ENCODE measurements at places on chromosomes 11 and 22.

DNA sequence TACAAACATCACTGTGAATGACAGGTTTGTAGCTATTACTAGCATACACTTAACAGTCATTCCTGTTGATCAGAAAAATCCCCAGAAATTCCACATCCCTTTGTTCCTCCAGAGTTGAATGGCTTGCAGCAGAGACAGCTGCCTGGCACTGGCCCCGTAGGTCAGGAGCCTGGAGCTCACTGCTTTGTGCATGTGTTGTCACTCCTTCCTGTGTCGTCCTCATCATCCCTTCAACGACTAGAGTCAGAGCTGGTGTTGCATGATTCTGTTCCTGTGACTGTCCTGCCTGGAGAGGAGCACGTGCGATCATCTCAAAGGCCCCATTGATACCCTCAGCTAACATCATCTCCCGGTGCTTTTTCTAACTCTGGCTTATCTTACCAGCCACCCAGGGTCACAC, 58.3 kb downstream of the LDLRAD3 start:
- DNase-seq: no peak

DNA sequence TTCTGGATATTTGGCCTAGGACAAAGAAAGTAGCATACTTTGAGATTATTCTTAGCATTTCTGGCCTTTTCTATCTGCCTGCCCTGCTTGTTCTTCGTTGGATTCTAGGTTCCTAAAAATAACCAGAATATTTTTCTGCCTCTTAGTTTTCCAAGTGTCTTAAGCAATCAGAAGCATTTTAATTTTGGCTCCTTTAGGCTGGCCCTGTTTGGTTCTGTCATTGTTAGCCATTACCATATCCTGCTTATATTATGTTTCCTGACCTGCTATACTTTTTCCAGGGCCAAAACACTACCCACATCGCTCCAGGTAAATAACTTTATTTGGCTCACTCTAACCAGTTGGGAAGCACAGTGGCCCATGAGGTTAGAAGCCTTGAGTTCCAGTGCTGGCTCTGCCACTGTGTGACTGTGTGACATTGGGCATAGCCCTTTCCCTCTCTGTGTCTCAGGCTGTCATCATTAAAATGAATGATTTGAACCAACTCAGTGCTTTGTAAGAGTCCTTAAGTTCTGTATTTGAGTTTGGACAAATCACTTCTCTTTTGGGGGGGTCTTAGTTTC, 91.1 kb downstream of the STIM1 start:
- DNase-seq: no peak

DNA sequence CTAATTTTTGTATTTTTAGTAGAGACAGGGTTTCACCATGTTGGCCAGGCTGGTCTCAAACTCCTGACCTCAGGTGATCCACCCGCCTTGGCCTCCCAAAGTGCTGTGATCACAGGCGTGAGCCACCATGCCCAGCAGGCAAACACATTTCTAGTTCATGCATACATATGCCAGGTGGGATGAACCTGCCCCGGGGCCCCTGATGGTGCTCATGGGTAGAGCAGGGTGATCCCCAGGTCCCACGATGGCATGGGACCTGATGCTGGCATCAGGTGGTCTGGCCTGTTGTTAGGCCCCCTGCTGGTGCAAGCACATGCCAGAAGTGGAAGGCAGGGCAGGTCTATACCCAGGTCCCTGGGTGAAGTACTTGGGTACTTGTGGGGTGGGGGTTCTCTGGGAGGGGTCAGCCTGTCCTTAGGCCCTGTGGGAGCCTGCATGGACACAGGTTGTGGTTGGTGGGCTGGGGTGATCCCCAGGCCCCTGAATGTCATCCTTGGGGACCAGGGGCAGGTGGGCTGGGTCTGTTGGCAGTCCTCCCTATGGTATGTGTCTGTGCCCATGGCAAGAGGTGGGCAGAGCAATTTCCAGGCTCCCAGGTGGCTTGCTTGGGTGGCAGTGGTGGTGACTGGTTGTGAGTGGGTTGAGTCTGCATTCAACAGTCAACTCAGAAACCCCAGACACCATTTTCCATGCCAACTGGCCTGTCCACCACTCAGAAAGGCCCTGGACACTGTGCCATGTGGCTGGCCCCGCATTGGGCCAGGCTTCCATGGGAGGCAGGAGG, 9.6 kb upstream of the RGL4 start:
- no peak for DNase-seq

- no peak for DNase-seq
Observed at GRCh38 chr22:47130883-47131631, 368.6 kb downstream of the TBC1D22A start.

DNA sequence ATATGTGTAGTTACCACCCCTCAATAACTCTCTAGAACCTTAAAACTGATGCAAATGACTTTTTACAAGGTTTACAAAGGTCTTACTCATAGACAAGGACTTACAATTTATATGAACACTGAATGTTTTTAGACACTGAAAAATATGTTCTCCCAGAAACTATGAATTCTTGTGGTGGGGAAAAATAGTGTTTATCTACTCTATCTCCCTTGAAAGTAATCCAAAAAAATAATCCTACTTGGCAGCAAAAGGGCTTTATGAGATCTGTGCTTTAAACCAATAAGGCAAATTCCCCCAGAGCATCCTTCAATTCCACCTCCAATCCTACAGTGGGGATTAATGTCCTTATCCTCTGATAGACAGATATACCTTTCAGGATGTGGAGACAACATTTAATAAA, 1984.1 kb upstream of the RAG2 start:
- DNase-seq: no peak

- no peak for DNase-seq
Observed at GRCh38 chr11:31326470-31327148, 42.9 kb downstream of the DCDC1 start.

DNA sequence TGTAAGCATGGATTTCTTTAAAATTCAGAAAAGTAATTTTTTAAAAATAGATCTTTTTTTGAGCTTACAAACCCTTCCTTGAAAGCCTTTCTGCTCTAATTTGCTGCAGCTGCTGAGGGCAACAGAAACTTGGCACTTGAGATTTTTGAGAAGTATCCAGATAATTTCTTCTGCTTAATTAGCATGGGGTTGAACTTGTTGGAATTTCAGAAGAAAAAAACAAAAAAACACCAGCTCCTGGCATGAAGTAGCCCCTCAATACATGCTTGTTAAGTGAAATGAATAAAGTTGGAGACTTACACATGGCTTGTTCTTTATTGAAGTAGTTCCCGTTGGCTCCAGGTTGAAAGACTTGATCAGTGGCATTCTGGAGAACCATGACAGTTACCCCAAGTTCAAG, 331.4 kb upstream of the RAG2 start:
- DNase-seq: no peak

DNA sequence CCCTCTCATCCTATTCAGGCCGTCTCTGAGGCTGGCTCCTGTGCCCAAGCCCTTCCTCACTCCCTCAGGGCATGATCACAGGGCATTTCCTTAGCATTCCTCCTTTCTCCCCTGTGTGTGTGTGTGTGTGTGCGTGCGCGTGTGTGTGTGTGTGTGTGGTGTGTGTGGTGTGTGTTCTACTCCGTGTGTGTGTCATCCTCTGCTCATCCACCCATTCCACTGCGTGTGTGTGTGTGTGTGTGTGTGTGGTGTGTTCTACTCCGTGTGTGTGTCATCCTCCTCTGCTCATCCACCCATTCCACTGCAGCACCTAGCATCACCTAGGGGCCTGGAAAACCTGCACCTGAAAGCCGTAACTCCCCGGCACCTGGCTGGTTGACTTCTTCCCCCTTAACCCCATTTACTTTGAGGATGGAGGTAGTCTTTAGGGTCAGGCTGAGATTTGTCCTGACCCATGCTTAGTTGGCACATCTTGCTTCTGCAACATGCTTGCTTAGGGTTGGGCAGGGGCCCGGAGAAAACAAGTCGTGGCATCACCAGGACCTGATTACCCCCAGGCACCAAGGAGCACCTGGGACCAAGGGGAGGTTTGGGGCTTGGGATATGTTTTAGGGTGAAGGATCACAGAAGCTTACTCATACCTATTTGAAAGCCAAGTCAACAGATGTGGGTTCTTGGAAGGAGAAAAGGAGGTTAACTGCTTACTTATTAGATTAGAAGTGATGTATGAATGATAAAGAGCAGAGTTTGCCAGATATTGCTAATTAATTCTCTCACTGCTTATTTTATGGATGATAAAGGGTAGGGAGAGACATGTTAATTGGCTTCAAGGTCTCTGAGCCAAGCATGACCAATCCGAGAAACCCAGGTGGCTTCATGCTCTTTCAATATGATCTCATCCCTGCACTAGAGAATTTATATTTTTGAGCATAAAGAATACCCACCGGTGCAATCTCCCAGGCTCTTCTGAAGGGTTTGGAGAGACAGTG, 18.9 kb downstream of the TIMP3 start:
- DNase-seq: no peak

- no peak for DNase-seq
Observed at GRCh38 chr11:114015117-114015516, 40.2 kb downstream of the HTR3A start.

- no peak for DNase-seq
Observed at GRCh38 chr11:113538451-113539412, 63.5 kb upstream of the DRD2 start.

- no peak for DNase-seq
Observed at GRCh38 chr11:121670805-121671282, 218.1 kb upstream of the SORL1-AS1 start.

DNA sequence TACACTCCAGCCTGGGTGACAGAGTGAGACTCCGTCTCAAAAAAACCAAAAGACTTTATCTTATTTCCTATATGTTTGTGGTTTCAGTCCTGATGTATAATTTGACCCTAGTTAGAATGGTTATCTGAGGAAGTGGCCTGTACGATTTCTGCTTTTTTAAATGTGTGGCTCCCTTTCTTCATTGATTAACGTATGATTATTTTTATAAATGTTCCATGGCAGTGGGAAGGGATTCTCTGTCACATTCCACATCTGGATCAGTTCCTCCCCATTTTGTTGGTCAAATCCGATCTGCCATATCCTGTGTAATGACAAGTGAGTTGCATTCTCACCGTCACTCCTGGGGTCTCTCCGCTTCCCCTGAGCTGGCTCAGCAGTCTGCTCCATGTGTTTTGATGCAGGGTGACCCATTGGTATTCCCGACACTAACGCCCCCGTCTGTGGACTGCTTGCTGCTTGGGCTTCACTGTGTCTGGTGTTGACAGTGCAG, 20.3 kb downstream of the NEAT1 start:
- no peak for DNase-seq

GRCh38 chr11:12674936-12675696, 895 bp downstream of the TEAD1 start:
- no peak for DNase-seq

- no peak for DNase-seq
Observed at GRCh38 chr11:61076506-61077304, 25.6 kb upstream of the CD5 start.

GRCh38 chr11:65867284-65868071, 5.1 kb downstream of the EFEMP2 start:
- DNase-seq: no peak

- DNase-seq: no peak
Observed at GRCh38 chr22:50032941-50033601, 20.5 kb upstream of the IL17REL start.

- no peak for DNase-seq
Observed at GRCh38 chr11:3014057-3014938, 22.2 kb upstream of the NAP1L4 start.

GRCh38 chr11:108958368-108959104, 293.7 kb downstream of the DDX10 start:
- no peak for DNase-seq

DNA sequence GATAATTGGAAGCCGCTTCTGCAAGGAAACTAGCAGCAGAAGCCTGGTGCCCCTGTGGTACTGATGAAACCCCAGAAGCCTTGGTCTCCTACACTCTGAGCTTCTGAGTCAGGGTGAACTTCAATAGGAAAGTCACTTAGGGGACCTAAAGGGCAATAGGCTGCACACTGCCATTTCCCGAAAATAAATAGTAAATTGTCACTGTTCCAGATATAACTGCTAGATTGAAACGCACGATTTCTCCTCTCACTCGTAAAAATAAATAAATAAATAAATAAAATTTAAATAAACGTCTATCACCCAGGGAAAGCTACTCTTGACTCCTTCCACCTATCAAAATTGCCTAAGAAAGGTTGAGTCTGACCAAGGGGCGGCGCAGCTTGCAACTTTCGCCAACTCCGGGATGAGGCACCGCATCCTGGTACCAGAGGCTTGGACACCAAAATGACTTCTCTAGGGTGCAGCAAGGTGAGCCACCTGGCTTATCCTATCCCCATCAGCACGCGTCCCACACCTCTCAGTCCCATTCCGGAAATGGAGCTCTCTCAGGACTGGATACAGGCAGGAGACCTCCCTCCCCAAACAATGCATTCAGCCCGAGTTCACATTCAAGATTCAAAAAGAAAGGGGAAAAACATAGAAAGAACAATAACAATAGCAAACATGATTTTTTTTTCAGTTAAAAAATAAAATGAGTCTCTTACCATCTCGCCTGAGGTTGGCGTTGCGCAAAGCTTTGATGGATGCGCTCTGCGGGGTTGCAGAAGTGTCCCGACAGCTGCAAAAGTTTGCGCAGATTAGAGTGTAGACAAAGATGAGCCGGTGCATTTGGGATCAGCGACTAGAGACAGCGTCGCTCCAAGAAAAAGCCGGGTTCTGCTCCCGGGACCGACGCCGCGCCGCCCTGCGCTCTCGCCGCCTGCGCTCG, 583 bp downstream of the PDGFD start:
- DNase-seq: no peak

- no peak for DNase-seq
Observed at GRCh38 chr11:117796872-117797529, at the start of gene DSCAML1. TSS of gene DSCAML1 (minus strand) at chr11:117797216. CDS start at chr11:117797079, 137 bp downstream.

DNA sequence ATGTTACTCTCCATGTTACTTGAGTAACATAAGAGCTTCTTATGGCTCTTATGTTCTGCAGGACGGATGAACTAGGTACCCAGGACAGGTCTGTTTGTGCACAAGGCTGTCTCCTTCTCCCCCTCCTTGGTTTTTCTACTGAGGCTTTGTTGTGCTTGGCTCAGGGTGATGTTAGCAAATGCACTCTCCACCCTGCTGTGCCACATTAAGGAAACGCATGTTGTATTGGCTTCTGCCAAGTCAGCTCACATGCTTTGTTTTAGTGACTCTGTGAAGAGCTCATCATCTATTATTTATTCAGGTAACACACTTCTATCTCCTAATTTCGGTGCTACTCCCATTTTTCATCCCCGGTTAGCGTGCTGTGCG, 108.3 kb downstream of the PTPRJ start:
- no peak for DNase-seq

DNA sequence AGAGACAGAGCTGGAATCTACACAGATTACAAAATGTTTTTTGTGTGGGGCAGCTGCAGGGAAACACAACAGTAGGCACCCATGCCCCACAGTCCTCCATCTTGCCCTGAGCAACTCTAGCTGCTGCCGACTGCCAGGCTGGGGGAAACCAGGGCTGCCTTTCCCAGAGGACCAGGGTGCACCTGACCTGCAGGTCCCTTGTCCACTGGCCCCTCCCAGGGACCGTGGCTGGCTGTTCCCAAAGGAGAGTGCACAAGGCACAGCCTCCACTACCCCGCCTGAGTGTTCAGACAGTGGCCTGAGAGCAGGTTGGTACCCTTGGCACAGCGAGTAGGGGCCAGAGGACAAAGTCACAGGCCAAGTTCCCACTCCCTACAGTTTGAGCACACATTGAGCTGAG, 181.8 kb downstream of the BARX2 start:
- no peak for DNase-seq

GRCh38 chr11:15286465-15286864, 171.7 kb downstream of the INSC start:
- no peak for DNase-seq

GRCh38 chr11:907668-908067, 2.9 kb downstream of the CHID1 start:
- DNase-seq: no peak

Data from GM12864 (cell line).